NCI-H187 treated with DMSO at 0.1 percent for 48 hours (cell line): ENCODE measurements at places on chromosomes 1 and 21.

GRCh38 chr21:32335601-32336575, 37.2 kb downstream of the MRAP start:
- DNase-seq, result no peak

- no peak for DNase-seq
Measured at GRCh38 chr1:98410082-98410481, 251.4 kb upstream of the SNX7 start.

DNA sequence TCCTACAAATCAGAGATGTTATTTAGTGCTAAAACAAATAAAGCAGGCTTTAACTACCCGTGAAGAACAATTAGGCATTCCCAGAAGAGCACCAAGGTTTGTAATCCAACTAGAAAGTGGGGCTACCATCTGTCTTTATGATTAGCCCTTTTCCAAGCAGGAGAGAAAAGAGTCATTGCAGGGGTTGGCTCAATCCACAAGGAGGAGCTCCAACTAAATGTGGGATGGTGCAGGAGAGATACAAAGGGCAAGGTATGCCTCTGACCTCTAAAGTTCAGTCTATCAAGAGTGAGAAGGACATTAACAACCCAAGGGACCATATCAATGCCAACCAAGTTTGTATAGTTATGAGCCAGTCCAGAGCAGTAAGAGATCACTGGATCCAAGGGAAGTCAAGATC, 382.7 kb upstream of the DUSP10 start:
- DNase-seq, result no peak

DNA sequence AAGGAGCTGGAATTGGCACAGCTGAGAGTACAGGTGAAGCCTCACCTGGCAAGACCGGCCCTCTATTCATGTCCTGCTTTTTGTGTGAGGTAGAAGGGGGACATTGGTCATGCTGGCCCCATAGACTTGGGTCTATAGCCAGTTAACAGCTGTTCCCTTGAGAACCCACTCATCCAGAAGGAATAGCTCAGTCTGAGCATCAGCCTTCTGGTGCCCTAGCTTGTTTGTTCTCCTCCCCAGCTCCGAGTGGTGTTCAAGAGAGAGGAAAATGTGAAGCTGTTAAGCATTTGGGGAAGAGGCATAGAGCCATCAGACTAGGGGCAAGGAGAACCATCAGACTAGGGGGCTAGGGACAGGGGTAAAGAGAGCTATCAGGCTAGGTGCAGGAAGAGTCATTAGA, 290.9 kb downstream of the SIPA1L2 start:
- no peak for DNase-seq

GRCh38 chr1:89088572-89088971, 23.6 kb upstream of the GBP1 start:
- no peak for DNase-seq

DNA sequence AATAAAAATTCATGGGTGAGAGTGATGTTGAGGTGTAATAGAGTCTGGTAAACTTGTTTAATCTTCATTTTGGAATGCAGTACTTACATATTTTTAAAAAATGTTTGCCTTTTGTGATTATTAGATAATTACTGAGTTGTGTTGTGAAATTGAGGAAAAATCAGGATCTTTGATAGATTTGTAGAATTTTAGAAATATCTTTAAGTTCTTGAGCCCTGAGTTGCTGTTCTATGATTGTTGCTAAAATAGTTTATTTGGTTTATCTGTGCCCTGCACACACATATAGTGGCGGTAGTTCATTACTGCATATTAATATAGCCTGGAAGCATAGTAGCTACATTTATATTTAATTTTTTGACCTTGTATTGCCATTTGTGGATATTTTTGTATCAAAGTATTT, 1.6 kb downstream of the B3GALT2 start:
- DNase-seq, result no peak

DNA sequence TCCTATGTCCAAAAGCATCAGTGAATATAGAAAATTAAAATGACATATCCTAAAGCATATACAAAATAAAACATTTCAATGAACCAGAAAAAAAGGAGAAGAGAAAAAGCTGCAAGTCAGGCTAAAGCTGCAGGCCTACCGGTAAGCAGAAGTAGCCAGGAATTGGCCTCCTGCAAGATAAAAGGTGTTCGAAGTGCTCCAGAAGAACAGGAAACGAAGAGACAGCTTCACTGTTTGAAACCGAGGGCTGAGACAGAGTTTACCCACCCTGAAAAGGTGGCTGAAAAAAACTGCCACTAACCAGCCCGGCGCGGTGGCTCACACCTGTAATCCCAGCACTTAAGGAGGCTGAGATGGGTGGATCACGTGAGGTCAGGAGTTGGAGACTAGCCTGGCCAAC, 37.4 kb downstream of the NSL1 start:
- DNase-seq, result no peak

- no peak for DNase-seq
Measured at GRCh38 chr1:246528933-246529731, 22.1 kb upstream of the SMYD3 start.

- no peak for DNase-seq
Measured at GRCh38 chr1:219317762-219318353, 144.2 kb downstream of the LYPLAL1 start.

GRCh38 chr1:169103480-169103893, 3.0 kb upstream of the ATP1B1 start:
- peak; percentile 90 for DNase-seq

- DNase-seq, result no peak
Measured at GRCh38 chr1:33400153-33400911, 30.6 kb downstream of the PHC2 start.

DNA sequence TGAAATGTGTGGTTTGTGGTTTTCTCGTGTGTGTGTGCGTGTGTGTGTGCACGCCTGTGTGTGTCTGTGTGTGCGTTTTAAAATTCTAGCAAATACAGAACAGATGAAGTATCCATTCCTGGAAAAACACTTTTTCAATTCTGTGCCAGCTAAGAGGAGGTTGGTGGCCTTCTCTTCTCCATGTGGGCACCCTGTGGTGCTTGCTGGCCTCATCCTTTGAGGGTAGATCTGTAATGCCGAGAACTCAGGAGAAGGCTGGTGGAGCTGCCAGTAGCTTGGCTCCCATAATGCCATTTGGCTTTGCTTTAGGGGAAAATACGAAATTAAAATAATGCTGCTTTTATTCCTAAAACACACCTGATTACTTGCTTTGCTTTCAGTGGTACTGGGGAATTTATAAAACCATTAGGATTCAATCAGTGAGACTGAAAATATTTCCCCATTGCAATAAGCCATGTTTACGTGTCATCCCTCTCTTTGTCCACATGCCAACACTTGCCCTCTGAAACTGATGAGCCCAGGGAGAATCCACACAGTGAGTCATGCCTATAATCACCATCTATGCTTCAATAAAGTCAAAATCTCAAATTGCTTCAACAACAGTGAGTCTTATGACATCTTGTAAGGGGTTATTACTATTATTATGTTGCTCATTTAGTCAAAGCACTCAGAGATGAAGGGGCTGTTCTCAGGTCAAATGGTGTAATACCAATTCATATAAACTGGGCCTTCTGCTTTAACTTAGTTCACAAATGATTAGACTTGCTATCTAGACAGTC, 39.2 kb downstream of the ABCA4 start:
- no peak for DNase-seq

GRCh38 chr1:91006113-91006908, 15.5 kb downstream of the ZNF644 start:
- no peak for DNase-seq

DNA sequence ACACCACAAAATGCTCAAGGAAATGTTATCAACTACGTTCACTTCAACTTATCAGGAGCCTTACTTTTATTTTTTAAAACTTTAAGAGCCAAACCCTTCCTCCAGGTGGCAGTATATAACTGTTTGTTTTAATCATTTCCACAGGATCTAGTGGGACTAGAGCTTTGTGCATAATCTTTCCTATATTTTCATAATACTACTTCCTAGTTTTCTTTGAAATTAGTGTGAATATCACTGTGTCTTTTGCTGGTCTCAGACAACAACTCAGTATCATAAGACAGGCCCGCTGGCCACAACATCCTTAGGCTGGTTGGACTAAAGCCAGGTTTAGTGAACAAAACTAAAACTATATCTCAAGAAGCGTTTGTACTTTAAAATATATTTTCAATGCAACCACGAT, 145.5 kb downstream of the TIAM1 start:
- peak; percentile 10 for DNase-seq
